Renal cortical epithelial cell (primary cell): ENCODE measurements at places on chromosomes 5 and 9.

DNA sequence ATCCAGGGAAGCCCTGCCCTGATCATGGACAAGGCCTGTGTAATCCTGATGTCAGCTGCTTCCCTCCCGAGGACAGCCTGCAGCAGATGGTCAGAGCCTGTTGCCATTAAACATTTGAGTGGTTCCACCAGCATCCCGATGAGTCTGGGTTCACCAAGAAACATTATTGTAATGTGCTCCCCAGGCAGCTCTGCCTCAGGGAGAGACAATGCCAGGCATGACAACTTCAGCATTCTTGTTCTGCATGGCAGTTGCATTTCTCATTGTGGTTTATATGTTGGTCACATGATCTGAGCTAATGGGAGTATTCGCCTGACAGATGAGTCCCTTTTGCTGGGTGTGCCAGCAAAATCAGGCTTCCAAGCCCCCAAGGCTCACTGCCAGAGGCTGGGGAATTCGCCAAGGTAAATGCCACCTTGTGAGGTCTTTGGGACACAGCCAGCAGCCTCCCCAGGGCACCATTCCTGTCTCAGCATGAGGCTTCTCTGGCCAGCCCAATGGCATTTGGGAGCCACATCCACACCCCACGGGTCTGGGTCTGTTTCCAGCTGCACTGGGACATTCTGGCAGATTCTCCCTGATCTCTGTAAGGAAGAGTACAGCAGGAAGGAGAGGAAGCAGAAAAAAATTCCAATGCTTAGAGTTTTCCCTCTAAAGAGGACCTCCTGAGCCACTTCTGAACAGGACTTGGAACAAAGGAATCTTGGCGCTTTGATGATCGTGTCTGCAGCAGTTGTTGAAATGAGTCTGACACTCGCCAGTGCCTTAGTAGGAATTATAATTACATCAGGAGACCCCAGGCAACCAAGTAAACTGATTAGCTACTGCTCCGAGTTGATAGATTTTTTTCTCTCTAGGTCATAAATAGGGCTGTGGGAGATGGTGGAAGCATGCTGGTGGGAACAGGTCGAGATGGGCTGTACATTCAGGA lies 18.7 kb downstream of the KCNIP1 start:
- DNase-seq, result peak; percentile 99

DNA sequence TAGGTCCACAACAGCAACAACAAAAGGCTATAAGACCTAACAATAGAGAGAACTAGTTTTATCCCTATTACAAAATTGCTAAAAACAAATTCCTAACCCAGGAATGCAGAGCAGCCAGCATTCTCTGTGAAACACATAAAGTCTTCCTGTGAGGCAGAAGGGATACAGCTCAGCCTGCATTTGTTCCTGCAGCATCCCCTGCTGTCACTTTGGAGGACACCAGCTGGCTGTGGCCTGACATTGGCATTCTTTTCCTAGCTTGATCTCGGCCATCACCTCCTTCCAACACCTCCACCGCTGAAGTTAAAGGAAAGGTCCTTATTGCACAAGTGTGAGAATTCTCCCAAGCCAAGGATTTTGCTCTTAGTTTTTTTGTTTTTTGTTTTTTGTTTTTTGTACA lies 186.1 kb downstream of the SNCAIP start:
- peak; percentile 27 for DNase-seq

- peak; percentile 70 for DNase-seq
Observed at GRCh38 chr5:131260895-131261294, 3.0 kb upstream of the CDC42SE2 start.

- no peak for DNase-seq
Observed at GRCh38 chr5:51988634-51989033, 605.4 kb downstream of the ISL1 start.

- peak; percentile 7 for DNase-seq
Observed at GRCh38 chr5:61783481-61783880, 451.4 kb downstream of the ZSWIM6 start.

DNA sequence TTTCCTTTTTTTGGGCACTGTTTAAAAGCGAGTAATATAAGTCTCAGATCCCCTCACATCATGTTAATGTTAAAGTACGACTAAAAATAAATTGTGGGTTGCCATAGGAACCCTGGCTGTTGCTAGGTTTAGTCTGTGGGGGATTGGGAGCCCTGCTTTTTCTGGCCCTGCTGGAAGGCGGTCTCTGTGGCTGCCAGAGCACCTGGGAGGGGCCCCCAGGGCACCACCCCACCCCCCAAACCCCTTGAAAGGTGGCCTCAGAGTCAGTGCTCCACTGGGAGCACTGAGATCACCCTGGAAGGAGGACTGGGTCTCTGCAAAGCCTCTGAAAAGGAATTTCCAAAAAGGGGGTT lies 66.2 kb upstream of the NEURL1B start:
- DNase-seq, result no peak

DNA sequence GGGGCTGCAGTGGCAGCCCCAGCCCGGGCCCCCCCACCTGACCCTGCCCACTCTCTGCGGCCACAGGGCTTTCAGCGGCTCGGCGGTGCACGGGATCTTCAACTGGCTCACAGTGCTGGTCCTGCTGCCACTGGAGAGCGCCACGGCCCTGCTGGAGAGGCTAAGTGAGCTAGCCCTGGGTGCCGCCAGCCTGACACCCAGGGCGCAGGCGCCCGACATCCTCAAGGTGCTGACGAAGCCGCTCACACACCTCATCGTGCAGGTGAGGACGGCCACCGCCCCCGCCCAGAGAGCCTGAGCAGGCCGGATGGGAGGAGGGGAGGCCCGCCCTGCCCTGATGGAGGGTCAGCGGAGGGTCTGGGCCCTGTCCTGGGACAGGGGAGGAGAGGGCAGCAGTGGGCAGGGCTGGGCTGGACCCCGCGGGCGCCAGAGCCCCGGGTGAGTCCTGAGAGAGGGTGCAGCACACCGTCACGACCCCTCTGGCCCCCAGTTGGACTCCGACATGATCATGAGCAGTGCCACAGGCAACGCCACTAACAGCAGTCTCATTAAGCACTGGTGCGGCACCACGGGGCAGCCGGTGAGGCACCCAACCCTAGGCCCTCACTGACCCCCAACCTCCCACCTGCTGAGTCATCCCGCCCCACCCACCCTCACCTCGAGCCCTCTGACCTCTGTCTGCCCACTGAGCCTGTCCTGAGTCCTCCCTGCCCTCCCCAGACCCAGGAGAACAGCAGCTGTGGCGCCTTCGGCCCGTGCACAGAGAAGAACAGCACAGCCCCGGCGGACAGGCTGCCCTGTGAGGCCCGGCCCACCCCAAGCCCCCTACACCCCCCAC lies 2.7 kb downstream of the SLC34A3 start:
- DNase-seq, result no peak

GRCh38 chr9:95952471-95952870 lies 77.0 kb downstream of the ERCC6L2 start:
- DNase-seq, result no peak

DNA sequence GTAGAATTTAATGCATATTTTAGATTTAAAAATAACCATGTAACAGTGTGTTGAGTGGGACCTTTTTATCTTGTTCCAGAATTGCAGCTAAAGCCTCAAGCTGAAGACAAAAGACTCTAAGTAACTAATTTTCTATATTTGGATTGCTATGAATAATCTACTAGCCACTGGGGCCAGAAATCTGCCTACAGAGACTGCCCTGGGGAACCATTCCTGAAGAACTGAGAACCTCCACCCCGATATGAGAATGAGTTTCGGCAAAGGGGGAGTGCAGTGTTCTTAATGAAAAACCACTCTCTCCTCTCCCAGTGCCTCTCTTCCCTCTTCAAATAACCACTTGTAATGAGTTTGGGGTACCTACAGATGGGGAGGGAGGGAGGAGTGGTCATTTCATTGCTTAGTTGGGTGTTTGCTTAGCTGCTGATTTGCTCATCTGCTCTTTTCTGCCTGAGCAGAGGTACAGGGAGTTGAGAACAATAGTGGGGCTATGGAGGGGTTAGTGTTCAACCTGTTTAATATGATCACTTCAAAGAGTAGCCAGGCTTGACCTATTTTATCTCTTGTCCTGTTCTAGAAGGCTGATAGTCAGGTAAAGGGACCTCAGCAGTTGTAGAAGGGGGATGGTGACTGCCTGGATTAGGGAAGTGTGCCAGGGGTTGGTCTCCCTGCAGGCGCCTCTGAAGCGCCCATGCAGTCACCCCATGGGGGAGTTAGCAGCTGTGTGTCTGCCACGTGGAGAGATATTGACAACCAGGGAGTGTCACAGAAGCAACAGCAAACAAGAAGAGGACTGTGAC lies 47.7 kb downstream of the ATG10 start:
- DNase-seq, result no peak

GRCh38 chr9:89020754-89021153 lies 29.5 kb downstream of the S1PR3 start:
- DNase-seq, result no peak

DNA sequence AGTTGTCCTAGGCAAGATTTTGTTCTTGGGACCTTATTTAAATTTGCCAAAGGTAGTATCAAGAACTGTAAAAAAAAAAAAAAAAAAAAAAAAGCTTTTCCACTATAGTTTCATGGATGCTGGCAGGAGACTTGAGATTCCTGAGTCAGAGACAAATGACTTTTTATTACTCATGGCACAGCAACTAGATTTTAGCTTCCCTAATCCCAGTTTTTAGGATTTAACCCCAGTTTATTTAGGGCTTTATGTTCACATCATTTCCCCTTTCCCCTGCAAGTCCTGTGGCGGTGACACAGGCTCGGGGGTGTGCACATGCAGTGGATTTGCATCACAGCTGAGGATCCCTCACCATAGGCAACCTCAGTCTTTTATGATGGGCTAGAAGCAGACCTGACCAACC lies 144.9 kb downstream of the GOLPH3 start:
- no peak for DNase-seq

DNA sequence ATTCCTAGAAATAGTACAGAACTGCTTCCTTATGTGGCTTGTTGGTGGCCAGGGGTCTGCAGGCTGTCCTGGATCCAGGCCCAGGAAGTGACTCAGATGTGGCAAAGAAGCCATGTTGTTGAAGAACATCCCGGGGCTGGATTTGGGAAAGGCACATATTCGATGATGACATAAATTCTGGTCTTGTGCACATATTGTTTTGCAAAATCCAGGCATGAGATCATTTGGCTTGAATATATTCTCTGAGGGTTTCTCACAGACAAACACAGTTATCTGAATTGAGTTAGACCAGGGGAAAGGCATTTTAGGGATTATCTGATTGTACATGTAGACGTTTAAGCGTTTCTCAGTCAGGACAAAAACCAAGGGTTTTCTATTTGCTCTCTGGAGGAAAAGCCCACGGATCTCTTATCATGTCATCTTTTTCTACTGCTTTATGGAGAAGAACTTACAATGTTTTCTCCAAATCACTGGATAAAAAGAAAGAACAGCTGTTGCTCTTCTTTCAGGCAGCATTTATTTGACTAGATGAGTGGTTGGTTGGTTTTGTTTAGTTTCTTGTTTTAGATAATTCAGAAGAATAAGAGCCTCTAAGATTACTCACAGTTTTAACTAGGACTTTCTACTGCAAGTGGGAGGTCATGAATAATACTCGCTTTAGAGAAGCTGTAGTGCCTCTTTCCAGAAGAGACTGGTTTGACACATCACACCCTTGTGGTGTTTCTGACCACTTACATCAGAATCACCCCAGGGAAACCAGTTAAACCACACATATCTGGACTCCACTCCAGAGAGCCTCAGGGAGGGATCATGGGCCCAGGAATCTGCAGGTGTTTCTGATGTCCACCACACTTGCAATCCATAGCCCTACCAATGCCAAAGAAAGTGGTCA lies 29.5 kb upstream of the LHFPL2 start:
- peak; percentile 93 for DNase-seq

- no peak for DNase-seq
Observed at GRCh38 chr5:53940921-53941320, 369.5 kb downstream of the ARL15 start.

DNA sequence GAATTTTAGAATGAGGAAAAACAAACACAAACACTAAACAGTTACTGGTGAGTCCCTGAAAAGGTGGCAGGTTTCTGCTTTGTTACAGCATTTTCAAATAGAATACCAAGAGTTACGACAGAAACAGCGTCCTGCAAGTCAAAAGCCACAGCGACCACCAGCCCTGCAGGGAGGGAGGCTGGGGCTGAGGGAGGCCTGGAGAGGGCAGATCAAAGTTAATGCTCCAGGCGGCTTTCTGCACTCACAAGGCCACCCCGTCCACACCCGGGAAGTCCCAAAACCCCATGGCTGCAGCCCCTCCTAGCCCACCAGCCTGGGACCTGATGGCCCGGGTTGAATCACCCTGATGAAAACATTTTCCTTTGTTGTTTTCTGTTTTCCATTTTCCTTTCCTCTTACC lies 29.3 kb downstream of the COL23A1 start:
- DNase-seq, result no peak

DNA sequence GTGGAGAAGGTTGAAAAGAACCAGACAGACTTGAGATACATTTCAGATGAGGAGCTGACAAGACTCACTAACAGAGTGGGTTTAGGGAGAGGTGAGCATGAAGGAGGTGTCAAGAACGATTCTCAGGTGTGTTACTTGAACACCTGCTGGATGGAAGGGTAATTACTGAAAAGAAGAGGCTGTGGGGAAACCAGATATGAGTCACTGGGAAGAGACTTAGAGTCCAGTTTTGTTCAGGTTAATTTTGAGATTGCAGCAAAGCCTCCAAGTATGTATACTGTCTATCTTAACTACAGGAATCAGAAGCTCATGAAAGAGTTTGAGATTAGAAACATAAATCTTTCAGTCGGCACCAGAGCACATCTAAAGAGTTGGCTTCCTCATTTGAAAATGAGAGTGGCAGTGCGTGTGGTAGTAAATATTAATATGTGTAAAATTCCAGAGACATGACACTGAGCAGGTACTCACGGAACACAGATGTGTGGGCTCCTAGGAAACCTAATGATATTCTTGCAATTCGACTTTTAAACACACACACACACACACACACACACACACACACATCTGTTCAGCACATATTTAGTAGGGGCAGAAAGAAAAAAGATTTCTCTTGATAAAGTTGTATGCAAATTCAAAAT lies 197.1 kb downstream of the CDH18 start:
- DNase-seq, result peak; percentile 1
